ENCODE measurements at places on chromosomes 1 and 21.
A peak's percentile ranks its signal among the peaks of the same experiment; 100 is the strongest.

DNA sequence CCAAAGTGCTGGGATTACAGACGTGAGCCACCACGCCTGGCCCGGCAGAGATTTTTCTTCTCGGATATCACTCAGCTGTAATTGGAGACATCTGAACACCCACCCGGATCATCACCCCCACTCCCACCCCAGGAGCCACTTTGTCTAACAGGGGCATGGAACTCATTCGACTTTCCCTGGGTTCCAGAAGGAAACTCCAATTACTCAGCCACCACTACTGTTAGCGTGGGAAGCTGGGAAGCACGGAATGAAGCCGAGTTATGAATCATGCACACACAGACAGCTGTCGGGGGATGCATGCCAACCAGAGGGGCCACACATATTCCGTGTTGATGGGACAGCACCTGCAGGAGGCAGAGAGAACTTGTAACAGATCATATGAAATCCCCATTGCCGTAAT, 85.2 kb downstream of the HLCS start:
- no peak for DNase-seq

GRCh38 chr1:187070076-187070475, 241.3 kb downstream of the PLA2G4A start:
- DNase-seq = no peak

GRCh38 chr1:244361764-244362473, 89.8 kb downstream of the ADSS2 start:
- no peak for DNase-seq

DNA sequence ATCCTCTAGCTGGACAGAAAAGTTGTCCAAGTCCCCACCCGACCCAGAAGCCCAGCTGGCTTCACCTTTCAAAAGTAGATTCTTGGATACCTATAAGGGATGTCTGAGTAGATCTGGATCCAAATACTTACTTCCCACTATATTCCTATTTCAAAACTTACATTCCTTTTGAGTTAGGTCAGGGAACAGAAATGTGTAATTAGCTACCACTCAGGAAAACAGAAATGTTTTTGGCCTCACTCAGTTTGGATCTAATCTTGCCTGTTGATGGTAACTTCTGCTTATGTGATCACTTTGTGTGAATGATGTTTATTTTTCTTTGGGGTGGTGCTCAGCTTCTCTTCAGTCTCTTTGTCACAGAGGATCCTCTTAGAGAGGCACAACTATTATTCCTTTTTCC, 814.4 kb upstream of the RGS18 start:
- DNase-seq = no peak

DNA sequence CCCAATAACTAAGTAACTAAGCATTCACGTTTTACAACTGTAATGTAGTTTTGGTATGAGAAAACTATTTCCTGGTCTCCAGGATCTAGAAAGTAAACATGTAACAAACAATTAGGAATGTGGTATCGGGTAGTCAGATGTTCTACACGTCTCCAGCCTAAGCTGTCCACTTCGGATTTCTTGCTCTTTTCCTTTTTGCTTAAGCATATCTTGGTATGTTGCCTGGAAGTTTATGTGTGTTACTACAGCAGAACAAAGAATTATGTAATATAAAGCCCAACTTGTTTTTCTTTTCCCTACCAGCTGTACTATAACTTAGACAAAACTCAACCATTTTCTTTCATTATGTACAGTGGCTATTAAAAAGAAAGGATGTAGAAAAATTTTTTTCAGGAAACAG, 20.4 kb upstream of the WARS2 start:
- DNase-seq = no peak

DNA sequence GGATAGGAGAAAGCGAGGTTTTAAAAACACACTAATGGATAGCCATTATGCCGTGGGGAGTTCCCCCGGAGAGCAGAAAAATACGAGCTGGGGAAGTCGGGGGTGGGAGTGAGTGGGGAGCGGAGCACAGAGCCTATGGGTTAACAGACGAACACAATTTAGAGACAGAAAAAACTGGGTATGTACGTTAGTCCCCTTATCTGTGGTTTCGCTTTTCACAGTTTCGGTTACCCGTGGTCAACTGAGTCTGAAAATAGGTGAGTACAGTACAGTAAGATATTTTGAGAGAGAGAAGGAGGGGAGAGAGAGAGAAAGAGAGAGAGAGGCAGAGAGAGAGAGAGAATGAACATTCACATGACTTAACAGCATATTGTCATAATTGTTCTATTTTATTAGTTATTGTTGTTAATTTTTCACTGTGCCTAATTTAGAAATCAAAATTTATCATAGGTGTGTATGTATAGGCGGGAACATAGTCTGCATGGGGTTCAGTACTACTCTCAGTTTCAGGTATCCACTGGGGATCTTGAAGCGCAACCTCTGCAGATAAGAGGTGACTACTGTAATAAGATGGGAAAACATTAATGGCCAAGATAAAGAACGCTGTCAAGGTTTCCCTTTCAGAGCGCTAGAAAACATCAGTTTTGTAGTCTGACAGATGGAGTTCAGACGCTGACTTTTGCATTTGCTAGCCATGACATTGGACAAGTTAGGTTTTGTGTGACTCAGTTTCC, 125.6 kb upstream of the LMO4 start:
- no peak for DNase-seq

- no peak for DNase-seq
Observed at GRCh38 chr1:44641126-44642102, 32.9 kb downstream of the TMEM53 start.

- DNase-seq = no peak
Observed at GRCh38 chr1:108584428-108584856, 24.5 kb downstream of the EEIG2 start.

DNA sequence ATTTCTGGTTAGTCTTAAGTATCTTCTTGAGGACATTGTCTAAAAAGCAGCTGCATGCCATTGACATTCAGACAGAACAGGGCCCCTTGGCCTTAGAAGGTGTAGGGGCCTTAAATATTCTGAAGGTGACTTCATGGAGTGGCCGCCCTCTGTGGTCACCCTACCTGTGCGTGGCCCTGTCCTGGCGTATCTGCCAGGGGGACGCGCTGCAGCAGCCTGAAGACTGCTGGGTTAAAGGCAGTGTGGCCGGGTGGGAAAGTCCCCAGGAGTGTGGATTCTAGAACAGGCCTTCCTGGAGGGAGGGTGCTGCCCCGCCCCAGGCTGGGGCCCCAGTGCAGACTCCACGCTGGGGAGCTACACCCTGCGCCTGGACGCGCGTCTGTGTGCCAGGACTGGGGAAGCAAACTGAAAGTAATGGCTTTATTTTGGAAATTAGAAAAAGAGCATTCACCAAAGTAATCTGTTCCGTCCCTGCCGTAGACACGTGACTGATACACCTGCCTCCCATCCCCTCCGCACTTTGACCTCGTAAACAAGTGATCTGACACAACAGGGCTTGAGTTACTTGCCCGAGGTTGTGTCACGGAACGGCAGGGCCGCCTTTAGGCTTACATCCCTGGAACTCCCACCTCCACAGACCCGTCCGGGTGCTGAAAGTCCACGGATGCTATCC, 1.8 kb downstream of the AGPAT3 start:
- DNase-seq = peak; percentile 19

GRCh38 chr1:199272139-199272544, 633.3 kb downstream of the PTPRC start:
- DNase-seq = no peak

GRCh38 chr1:160652924-160653619, 6.2 kb upstream of the SLAMF1 start:
- DNase-seq = no peak

DNA sequence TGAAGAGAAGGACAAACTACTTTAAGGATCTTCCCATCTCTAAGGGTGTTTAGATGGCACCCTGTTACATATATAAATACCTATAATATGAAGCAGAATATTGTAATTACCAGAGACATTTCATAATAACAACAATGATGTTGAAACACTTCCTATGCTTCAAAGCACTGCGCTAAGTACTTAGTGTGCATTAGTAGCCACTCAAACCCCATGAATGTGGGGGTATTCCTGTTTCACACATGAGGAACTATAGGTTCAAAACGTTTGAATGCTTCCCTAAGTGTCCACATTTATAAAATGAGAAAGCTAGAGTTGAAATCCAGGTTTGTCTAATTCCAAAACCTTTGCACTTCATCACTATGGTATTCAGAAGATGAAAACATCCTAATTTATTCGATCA, 18.5 kb upstream of the OR10J5 start:
- DNase-seq = no peak

GRCh38 chr21:39434950-39435349, 10.6 kb downstream of the LCA5L start:
- DNase-seq = no peak

DNA sequence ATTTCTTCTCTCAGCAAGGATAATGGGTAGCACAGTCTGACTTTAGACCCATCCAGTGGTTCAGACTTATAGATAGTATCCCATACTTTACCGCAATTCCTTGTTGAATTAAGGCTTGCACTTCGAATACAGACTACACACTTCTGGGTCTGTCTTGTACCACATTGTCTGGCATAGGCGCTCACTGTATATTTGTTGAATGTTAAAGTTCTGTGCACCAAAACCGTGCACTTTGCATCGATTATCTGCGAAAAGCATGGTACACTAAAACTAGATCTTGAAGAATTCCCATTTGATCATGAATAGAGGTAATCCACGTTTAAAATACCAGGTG, 556 bp upstream of the RYR2 start:
- DNase-seq = no peak

- no peak for DNase-seq
Observed at GRCh38 chr1:240402326-240402725, 209.6 kb downstream of the GREM2 start.

All from activated CD8-positive, alpha-beta memory T cell treated with anti-CD3 and anti-CD28 coated beads for 1 hour (primary cell).